A549 treated with dexamethasone at 1 μM for 4 hours (cell line): ENCODE measurements at places on chromosomes 4 and X. TPM values are rescaled to one million over a fixed set of nuclear protein-coding genes. Genes with fewer than 3 reads are reported as not detected.

Gene ETNPPL
- 0.10 to 0.13 TPM in 2 of 5 replicates, not detected in the others for total RNA-seq

Gene APEX2
- 23.6 to 30.7 TPM (median 29.1 TPM) in 5 replicates for total RNA-seq

Gene MSL3
- total RNA-seq: 18.2 to 21.9 TPM (median 21.4 TPM) in 5 replicates

Gene CXorf49
- total RNA-seq: not detected in 5 replicates

Gene CAPN6
- 0.02 TPM in 1 of 5 replicates, not detected in the others for total RNA-seq

Gene STPG2
- not detected in 5 replicates for total RNA-seq

Gene TMEM150C
- 0.59 to 1.2 TPM (median 0.94 TPM) in 5 replicates for total RNA-seq

Gene CENPVL3
- total RNA-seq: 0.11 to 0.20 TPM (median 0.14 TPM) in 5 replicates

Gene EPHA5
- 0.14 to 0.40 TPM (median 0.36 TPM) in 5 replicates for total RNA-seq

Gene FAM53A
- total RNA-seq: 0.59 to 1.4 TPM (median 0.98 TPM) in 5 replicates

Gene PSAPL1
- total RNA-seq: 0.29 to 0.51 TPM (median 0.36 TPM) in 5 replicates

Gene AR
- 2.8 to 4.3 TPM (median 3.6 TPM) in 5 replicates for total RNA-seq

Gene RAB41
- not detected in 5 replicates for total RNA-seq

Gene ZXDA
- total RNA-seq: 1.2 to 2.2 TPM (median 1.7 TPM) in 5 replicates
